Renal pelvis (tissue), 12 donors: ENCODE measurements at places on chromosomes 3 and 15. TPM values are rescaled to one million over a fixed set of nuclear protein-coding genes. Genes with fewer than 3 reads are reported as not detected.

The SPESP1 gene
- polyA plus RNA-seq = 6.0 TPM

- DNase-seq = no peak
Observed at GRCh38 chr15:60721707-60722106, 242.8 kb upstream of the ICE2 start.

The ATP8B4 gene
- 2.6 TPM for polyA plus RNA-seq

The DPPA2 gene
- 0.95 TPM for polyA plus RNA-seq

The SQOR gene
- polyA plus RNA-seq = 25.4 TPM

GRCh38 chr3:72078676-72079368, 293.9 kb upstream of the PROK2 start:
- no peak for DNase-seq

- no peak for DNase-seq
Observed at GRCh38 chr3:66702126-66702525, 201.3 kb upstream of the LRIG1 start.

DNA sequence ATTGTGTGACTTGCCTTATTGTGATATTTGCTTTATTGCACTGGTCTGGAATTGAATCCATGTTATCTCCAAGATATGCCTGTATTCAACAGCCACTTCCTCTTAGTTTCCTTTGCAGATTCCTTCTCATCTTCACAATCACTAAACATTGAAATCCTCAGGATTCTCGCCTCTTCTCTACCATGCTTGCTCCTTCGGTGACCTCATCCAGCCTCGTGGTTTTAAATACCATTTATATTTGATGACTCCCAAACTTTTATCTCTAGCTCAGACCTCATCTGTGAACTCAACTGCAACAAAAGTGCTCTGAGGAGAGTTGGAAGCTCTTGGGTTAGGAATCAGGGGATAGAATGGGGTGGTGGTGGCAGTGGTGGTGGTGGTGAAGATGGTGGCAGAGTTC, 19.9 kb downstream of the POLR2M start:
- DNase-seq = no peak

GRCh38 chr3:63745757-63746156, 73.3 kb upstream of the C3orf49 start:
- DNase-seq = no peak

DNA sequence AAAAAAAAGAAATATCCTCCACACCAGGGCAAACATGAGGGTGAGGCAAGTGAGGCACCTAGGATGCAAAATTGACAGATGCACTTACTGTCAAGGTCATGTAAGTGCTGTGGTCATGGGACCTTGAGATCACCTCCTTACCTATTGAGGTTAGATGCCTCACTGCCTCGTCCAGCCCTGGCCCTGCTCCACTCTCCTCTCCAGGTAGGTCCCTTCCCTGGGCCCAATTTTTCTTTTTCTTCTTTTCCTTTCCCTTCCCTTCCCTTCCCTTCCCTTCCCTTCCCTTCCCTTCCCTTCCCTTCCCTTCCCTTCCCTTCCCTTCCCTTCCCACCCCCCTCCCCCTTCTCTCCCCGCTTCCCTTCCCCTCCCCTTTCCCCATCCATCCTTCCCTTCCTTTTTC, 71.1 kb upstream of the DLG1 start:
- DNase-seq = no peak

DNA sequence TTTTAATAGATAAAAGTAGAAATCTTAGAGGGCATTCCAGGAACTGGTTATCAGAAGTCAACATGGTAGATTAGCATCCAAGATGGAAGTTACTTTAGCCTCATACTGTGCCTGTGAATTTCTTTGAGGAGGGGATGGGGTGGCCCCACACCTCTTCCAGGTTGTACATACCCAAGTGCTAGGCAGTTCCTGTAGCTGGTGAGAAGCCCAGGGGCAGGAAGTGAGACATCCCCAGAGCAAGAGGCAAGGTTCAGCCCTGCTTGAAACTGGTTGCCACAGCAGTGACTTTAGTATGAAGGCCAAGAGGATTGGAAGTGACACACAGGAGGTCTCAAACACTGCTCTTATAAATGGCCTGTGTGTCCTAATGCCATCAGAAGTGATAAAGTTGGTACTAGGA, 11.9 kb downstream of the GTPBP8 start:
- no peak for DNase-seq

GRCh38 chr3:189824629-189825312, 193.6 kb downstream of the TP63 start:
- DNase-seq = no peak

The SLC30A4 gene
- polyA plus RNA-seq = 8.4 TPM

DNA sequence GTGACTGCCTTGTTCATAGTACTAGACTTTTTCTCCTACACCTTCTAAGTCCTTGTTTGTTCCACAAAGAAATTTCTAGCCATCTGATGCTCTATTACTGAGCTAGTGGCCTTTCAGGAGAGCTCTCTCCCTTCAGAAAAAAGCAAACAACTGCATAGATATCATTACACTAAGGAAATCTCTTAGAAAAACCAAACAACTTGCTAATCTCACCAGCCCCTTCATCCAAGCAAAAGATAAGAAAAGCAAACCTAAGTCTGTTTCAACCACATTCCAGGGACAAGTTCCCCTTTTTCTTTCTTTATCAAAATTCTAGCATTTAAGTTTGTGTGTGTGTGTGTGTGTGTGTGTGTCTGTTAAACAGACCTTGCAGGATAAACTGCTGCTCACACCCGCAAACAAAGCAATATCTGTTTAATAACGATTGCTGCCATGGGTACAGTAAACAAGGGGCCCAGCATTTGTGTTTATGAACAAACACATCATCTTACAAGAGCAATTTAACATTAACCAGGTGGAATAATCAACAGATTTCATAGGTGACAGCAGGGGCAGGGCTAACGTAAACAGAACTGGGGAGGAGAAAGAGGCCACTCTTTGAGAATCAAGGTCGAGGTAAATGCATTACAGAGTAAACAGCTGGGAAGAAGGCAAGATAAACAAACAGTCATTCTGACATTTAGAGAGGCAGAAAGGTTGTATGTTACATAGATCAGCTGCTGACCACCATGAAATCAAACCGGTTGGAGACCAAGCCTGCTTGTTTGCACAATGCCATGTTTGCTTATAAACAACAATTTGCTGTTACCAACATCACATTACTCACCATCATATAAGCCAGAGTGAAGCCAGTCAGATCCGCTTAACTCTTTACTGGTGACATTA, 375.1 kb downstream of the FOXP1 start:
- DNase-seq = no peak

GRCh38 chr3:13338996-13339395, 81.1 kb downstream of the NUP210 start:
- no peak for DNase-seq

DNA sequence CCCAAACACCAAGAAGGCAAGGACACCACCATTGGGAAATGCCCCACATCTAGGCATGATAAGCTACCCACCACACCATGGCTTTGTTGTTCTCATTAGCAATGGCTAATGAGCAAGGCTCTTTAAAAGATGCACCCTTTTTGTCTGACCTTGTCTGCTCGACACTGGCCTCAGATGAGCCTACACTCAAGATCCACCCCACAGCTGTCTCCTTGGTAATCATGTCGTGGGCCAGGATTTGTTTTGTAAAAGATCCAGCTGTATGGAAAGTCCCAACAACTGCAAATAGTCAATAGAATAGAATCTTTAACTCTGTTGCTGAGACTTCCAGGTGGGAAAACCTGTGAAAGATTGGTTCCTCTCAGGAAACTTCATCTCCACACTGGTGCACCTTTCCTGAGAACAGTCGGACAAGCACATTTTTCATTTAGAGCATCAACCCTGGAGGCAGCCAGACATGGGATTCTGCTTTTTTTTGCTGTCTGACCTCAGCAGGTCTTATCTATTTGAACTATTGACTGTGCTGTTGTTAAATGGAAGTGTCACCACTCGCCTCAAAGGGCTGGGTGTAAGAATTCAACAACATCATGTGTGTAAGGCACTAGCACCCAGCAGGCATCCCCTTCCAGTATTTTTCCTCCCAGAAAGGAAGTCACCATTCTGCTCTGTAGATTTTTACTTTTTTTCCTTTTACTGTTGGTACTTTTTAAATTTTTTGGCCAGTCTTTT, 35.5 kb downstream of the DUT start:
- DNase-seq = no peak

The GRM2 gene
- 0.71 TPM for polyA plus RNA-seq

DNA sequence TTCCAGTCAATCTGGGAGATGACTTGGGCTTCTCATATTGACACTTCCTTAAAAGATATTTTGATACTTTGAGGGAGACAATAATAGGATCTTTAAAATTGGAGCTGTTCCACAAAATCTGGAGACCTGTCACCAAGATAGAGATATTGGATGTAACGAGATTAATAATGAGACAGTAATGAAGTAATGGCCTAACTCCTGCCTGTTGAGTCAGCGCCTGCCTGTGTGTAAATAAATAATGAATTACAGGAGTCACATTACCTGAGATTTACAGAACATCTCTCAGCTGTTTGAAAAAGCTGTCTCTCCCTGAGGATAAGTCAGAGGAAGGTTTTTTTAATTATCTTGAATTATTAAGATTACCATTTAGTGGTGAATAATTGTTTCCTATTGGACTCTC, 43.8 kb upstream of the MITF start:
- no peak for DNase-seq

The PLEKHO2 gene
- polyA plus RNA-seq = 21.3 TPM

DNA sequence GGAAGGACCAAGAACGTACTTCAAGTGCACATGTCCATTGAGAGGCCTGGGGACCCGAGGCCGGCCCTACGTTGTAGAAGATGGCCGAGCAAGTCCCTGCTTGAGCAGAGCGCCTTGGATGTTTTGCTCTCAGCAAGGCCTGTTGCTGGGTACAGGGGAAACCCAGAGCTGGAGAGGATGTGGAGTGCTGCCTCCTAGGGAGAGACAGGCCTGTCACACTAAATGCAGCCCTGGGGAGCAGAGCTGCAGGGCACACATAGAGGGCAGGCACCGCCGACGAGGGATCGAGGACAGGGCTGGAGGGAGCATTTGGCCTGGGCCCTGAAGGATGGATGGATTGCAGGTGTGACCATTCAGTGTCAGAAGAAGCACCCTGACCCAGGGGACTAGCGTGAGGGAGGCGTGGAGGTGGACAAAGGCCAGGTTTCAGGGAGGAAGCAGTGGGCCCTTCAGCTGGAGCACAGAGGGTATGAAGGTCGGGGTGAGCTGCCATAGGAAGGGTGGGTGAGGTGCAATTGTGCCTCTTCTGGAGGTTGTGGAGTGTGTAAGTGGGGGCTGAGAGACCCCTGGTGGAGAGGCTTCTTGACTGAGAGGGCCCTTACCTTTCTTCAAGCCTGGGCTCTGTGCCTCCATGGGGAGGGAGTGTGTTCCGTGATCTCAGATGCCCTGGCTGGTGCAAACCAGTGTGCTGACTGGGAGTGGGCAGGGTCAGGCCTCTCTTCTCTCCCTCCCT, 142.4 kb downstream of the CHDH start:
- DNase-seq = no peak

- no peak for DNase-seq
Observed at GRCh38 chr3:144106970-144107369, 135.3 kb downstream of the DIPK2A start.

GRCh38 chr15:21271566-21271965, 168.7 kb downstream of the POTEB3 start:
- DNase-seq = no peak

DNA sequence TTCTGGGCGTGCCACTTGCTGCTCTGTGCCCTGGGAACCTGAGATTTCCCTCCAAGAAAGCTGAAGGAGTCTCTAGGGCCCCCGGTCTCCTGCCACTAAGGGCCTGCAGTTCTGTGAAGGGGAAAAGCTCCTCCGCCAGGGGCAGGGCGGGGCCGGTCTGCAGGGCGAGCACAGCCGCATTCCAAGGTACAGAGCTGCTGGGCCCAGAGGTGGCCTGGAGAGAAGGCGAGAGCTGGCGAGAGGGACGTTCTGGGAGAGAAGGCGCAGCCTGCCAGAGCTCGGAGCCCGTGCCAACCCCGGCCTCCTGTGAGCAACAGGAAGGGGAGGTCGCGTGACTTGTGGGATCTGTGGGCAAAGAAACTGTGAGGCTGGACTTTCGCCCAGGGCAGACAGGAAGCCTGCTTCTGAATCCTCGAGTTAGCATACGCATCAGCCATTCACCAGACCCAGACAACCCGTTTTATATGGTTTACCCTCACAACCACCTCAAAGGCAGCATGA, 500.4 kb downstream of the SHQ1 start:
- no peak for DNase-seq

The LRTM1 gene
- not detected for polyA plus RNA-seq

The TMC3 gene
- 0.16 TPM for polyA plus RNA-seq

The CEP19 gene
- 4.3 TPM for polyA plus RNA-seq

DNA sequence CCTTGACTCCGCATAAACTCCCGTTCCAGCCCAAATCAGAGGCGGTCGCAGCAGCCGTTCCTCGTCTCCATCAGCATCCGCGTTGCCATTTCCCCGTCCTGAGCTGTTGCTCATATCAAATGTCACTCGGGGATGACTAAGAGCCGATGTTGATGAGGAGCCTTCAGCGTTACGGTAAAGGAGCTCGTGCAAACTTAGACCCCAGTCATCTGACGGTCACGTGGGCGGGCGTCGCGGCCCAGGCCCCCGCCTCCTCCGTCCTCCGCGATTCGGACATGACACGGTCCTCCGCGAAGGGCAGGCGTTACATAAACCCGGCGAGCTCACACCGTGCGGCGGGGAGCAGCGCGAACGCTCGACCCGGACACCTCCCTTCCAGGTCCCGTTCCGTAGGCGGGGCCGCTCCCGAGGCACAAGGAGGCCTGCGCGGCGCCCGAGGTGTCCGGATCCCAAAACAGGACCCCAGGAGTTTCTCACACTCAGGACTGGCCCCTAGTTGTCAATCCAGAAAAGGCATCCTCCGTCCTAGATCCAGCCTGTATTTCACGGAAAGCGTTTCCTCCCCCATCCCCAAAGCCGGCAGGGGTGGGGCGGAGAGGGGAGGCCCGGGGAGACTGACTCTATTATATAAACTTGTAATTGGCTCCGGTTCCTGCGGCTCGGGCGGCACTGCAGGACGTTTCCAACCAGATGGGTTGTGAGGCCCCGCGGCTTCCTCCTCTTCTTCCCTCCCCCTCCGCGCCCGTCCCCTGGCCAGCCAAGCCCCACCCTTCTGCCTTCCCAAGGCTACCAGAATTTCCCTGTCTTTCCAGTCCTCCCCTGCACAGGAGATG, 100.0 kb upstream of the IGF1R start:
- DNase-seq = peak; percentile 64

- no peak for DNase-seq
Observed at GRCh38 chr3:31823184-31823583, 157.9 kb downstream of the OSBPL10 start.

- peak; percentile 92 for DNase-seq
Observed at GRCh38 chr15:85667491-85668424, 127.0 kb downstream of the KLHL25 start.

The THAP10 gene
- 7.8 TPM for polyA plus RNA-seq

The RYR3 gene
- 14.2 TPM for polyA plus RNA-seq

- DNase-seq = no peak
Observed at GRCh38 chr15:58064980-58065444, 499 bp downstream of the ALDH1A2 start.

The RLBP1 gene
- polyA plus RNA-seq = not detected

GRCh38 chr15:68445351-68445750, 13.4 kb upstream of the ITGA11 start:
- no peak for DNase-seq

DNA sequence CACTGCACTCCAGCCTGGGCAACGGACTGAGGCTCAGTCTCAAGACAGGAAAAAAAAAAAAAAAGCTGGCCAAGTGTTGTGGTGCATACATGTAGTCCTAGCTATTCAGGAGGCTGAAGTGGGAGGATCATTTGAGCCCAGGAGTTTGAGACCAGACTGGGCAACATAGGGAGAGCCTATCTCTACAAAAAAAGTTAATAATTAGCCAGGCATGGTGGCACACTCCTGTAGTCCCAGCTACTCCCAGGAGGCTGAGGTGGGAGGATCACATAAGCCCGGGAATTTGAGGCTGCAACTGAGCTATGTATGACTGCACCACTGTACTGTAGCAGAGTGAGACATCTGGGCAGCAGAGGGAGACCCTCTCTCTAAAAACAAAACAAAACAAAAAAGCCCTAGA, 58.9 kb downstream of the RBPMS2 start:
- DNase-seq = no peak
